CD8-positive, alpha-beta T cell (primary cell): ENCODE measurements at places on chromosomes 6 and 20. TPM values are rescaled to one million over a fixed set of nuclear protein-coding genes. Genes with fewer than 3 reads are reported as not detected.

Gene NOTCH4
- total RNA-seq, result 0.38 TPM

Gene DSP
- not detected for total RNA-seq

Gene PRRC2A
- total RNA-seq, result 201 TPM

Gene CLPSL2
- total RNA-seq, result not detected

Gene LY6G5B
- total RNA-seq, result 31.7 TPM

Gene NT5E
- total RNA-seq, result 13.0 TPM

Gene RNF144B
- total RNA-seq, result 2.0 TPM

Gene CRIP3
- 0.64 TPM for total RNA-seq

Gene TFAP2D
- not detected for total RNA-seq

Gene SLC25A27
- 0.28 TPM for total RNA-seq

Gene TOX2
- 1.7 TPM for total RNA-seq

Gene EZR
- 627 TPM for total RNA-seq

Gene RAET1L
- not detected for total RNA-seq

Gene APCDD1L
- total RNA-seq, result not detected

Gene ADGB
- not detected for total RNA-seq

Gene CLIC5
- total RNA-seq, result 4.0 TPM

Gene FAM50B
- total RNA-seq, result 1.1 TPM

Gene LGSN
- total RNA-seq, result not detected

Gene GSTA2
- not detected for total RNA-seq

Gene GPLD1
- total RNA-seq, result 0.73 TPM

Gene HLA-DMB
- total RNA-seq, result 9.9 TPM

Gene RSPO3
- total RNA-seq, result not detected

Gene SNAP25
- not detected for total RNA-seq

Gene MAK
- total RNA-seq, result 0.62 TPM

Gene KCNG1
- total RNA-seq, result not detected

Gene PRDM13
- total RNA-seq, result not detected

Gene FRS3
- total RNA-seq, result 3.7 TPM

Gene ERVFRD-1
- total RNA-seq, result not detected

Gene ZNF391
- 0.72 TPM for total RNA-seq

Gene NKX2-4
- not detected for total RNA-seq

Gene OR2J3
- not detected for total RNA-seq

Gene PGBD1
- 0.95 TPM for total RNA-seq

Gene CST2
- not detected for total RNA-seq

Gene IP6K3
- total RNA-seq, result not detected

Gene GMPR
- total RNA-seq, result 0.41 TPM

Gene GDAP1L1
- not detected for total RNA-seq

Gene CTAGE9
- not detected for total RNA-seq

Gene ELOVL2
- total RNA-seq, result not detected

Gene JAG1
- total RNA-seq, result 0.38 TPM

Gene RARS2
- 15.8 TPM for total RNA-seq

Gene FOXF2
- total RNA-seq, result not detected

Gene CD83
- 57.2 TPM for total RNA-seq

Gene ULBP3
- 1.8 TPM for total RNA-seq

Gene UNC5CL
- 2.3 TPM for total RNA-seq

Gene PPIL6
- total RNA-seq, result 1.3 TPM

Gene CD24
- 1.1 TPM for total RNA-seq

Gene DDX27
- total RNA-seq, result 129 TPM

Gene COL19A1
- 0.33 TPM for total RNA-seq

Gene PARD6B
- 5.6 TPM for total RNA-seq

Gene AGER
- 11.9 TPM for total RNA-seq

Gene UBE2C
- total RNA-seq, result not detected

Gene SLPI
- total RNA-seq, result not detected

Gene BTN1A1
- total RNA-seq, result not detected
